ENCODE measurements at places on chromosomes 3 and 15.

GRCh38 chr3:176354843-176355242, 842.4 kb downstream of the TBL1XR1 start:
- H3K27me3 ChIP-seq: no peaks in the 10 kb centered on the region
- DNase-seq: no peak
- no peaks in the 10 kb centered on the region for H3K36me3 ChIP-seq

DNA sequence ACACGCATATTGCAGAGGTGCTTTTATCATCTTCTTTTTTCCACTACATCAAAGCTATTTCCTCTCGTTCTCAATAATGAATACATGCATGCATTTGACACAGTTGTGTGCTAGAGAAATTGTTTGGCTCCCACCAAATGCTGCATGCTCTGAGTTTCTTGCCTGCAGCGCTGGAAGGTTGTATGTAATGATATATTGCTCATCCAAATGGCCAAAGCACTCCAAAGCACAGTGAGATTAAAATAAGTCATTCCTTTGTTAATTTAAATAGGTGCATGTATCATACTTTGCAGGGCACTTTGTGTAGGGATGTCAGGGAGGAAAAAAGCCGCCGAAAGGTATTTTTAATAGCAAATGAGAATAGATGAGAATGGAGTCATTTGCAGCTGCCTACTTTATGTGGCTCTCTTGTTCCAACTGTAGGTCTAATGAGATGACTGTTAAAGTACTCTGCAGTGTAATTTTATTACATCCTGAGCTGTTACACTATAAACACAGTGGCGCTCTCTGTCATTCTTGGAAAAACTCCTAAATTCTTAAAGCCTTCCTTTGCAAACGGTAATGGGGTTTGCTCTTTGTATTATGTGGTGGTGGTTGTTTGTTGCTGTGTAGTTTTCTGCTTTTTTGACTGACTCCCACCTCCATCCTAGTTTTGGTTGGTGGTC, 56.9 kb upstream of the SKOR1 start:
- no peak overlapping the region for H3K4me3 ChIP-seq
- DNase-seq: no peak
- H3K36me3 ChIP-seq: no peaks in the 10 kb centered on the region
- peaks cover 14% of the 10 kb centered on the region for H3K4me1 ChIP-seq
- no peak overlapping the region for H3K27ac ChIP-seq
- no peaks in the 10 kb centered on the region for H3K27me3 ChIP-seq

DNA sequence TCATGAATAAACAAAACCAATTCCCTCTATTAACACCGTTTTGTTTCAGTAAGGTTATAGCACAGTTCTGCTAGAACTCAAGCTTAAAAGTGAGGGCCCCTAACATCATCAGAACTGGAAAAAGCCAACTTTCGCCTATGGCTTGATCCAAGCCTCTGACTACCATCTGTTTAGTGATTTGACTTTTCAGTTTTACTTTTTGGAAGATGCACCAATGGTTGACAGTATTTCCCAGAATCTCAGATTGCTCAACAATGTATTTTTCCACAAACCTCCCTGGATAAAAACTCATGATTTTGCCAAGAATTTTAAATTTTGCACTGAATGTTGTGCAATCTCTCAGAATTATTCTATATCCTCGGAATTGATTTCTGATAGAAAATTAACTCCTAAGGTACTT, 190.7 kb downstream of the LSAMP start:
- no peak for DNase-seq
- no peak overlapping the region for H3K4me3 ChIP-seq
- no peaks in the 10 kb centered on the region for H3K36me3 ChIP-seq
- no peak overlapping the region for H3K27ac ChIP-seq
- H3K4me1 ChIP-seq: no peaks in the 10 kb centered on the region
- no peaks in the 10 kb centered on the region for H3K27me3 ChIP-seq

- no peaks in the 10 kb centered on the region for H3K36me3 ChIP-seq
- no peak for DNase-seq
- peaks cover 5% of the 10 kb centered on the region for H3K4me1 ChIP-seq
- H3K4me3 ChIP-seq: no peak overlapping the region
- no peak overlapping the region for H3K27ac ChIP-seq
These were observed 165.3 kb upstream of the CTNNB1 start for GRCh38 chr3:41033956-41034519.

GRCh38 chr15:67892559-67893377, 52.9 kb upstream of the RNU6-1 start:
- no peak overlapping the region for H3K27ac ChIP-seq
- peaks cover 10% of the 10 kb centered on the region for H3K27me3 ChIP-seq
- no peaks in the 10 kb centered on the region for H3K36me3 ChIP-seq
- no peaks in the 10 kb centered on the region for H3K4me1 ChIP-seq

GRCh38 chr3:15042936-15043335, 22.2 kb downstream of the MRPS25 start:
- H3K36me3 ChIP-seq: peaks cover 45% of the 10 kb centered on the region
- no peaks in the 10 kb centered on the region for H3K4me1 ChIP-seq
- H3K27ac ChIP-seq: no peak overlapping the region
- no peak overlapping the region for H3K4me3 ChIP-seq

All from Calu3 (cell line).